ENCODE measurements at places on chromosomes 6 and 20.
A peak's percentile ranks its signal among the peaks of the same experiment; 100 is the strongest.

DNA sequence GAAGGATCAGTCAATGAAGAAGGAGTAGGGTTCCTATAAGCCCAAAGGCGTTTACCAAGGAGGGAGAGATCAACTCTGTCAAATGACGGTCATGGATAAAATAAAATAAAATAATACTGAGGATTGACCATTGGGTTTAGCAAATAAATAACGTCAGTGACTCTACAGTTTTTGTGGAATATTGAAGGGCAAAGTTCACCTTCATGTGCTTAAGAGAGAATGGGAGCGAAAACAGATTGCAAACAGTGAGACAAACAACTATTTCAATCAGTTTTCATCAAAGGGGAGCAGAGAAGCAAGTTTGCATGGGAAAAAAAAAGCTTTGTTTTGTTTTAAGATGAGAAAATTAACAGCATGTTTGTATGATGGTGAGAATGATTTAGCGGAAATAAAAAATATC lies 17.6 kb upstream of the NT5DC1 start:
- no peak for DNase-seq

DNA sequence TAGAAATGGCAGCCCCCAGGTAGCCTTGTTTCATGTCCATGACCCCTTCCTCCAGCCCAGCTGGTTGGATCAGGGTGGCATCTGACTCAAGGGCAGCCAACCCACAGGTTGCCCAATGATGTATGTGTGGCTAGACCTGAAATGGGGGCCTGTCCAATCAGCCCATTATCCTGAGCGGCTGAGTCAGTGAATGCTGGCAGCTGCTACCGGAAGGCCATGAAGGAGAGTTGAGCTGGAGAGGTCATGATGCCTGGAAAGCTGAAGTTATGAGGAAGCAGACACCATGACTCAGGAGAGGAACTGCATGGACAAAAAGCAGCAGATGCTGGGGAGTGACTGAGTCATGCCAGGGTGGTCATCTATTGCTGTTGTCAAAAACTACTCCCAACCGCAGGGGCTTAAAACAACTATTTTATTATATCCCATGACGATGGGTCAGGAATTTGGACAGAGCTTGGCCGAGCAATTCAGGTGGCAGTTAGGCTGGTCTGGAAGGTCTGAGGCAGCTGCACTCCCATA lies 67.3 kb downstream of the MDGA1 start:
- no peak for DNase-seq

GRCh38 chr6:162821102-162821501 lies 93.3 kb downstream of the PACRG start:
- no peak for DNase-seq

DNA sequence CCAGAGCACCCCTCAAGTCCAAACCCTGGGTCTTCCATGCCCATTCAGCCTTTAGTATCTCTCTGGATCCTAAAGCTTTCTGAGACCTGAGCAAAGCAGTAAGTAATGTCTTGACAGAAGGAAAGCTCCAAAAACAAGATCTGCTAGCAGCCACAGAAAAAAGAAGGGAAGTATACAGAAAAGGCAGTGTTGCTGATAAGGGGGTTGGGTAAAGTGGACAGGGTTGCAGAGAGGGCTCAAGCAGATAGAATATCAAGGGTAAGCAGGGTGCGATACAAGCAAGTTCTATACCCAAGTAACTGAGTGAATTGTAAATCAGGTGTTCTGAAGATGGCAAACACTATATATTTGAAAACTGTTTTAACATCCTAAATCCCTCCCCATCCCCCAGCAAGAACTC lies 113.4 kb upstream of the CARMIL1 start:
- DNase-seq: no peak

- no peak for DNase-seq
Measured at GRCh38 chr6:54291738-54292137, 16.5 kb upstream of the TINAG start.

GRCh38 chr6:3754776-3755175 lies 3.3 kb upstream of the PXDC1 start:
- no peak for DNase-seq

GRCh38 chr6:151387175-151387970 lies 4.0 kb downstream of the ZBTB2 start:
- DNase-seq: no peak

DNA sequence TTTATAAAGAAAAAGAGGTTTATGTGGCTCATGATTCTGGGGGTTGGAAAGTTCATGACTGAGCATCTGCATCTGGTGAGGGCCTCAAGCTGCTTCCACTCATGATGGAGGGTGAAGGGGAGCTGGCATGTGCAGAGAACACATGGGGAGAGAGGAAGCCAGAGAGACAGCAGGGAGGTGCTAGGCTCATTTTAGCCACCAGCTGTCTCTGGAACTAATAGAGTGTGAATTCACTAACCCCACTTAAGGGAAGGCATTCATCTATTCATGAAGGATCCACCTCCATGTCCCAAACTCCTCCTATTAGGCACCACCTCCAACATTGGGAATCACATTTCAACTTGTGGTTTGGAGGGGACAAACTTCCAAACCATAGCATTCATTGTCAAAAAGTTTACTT lies 137.3 kb upstream of the PMEPA1 start:
- no peak for DNase-seq

- no peak for DNase-seq
Measured at GRCh38 chr20:48759631-48760245, 68.1 kb downstream of the PREX1 start.

DNA sequence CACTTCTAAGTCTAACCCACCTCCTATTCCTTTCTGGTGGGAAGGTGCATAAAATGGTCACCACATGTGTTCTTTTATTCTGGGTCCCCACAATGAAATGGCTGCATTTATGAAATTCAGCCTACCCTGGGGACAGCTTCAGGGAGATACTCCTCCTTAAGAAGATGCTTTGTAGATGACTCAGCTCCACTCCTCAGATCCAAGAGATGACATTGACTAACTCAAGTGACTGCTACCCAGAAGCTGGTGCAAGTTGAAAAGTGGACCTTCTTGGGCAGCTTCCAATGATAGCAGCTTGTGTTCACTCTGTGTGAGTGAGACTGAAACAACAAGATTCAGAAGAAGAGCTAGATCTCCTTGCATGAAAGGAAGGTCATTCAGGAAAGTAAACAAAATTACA lies 113.4 kb downstream of the SCP2D1 start:
- DNase-seq: no peak

- DNase-seq: no peak
Measured at GRCh38 chr6:13398069-13398381, 69.7 kb upstream of the TBC1D7 start.

- no peak for DNase-seq
Measured at GRCh38 chr6:49004801-49005200, 458.3 kb downstream of the MMUT start.

GRCh38 chr6:126063512-126064146 lies 77.3 kb downstream of the TRMT11 start:
- no peak for DNase-seq

DNA sequence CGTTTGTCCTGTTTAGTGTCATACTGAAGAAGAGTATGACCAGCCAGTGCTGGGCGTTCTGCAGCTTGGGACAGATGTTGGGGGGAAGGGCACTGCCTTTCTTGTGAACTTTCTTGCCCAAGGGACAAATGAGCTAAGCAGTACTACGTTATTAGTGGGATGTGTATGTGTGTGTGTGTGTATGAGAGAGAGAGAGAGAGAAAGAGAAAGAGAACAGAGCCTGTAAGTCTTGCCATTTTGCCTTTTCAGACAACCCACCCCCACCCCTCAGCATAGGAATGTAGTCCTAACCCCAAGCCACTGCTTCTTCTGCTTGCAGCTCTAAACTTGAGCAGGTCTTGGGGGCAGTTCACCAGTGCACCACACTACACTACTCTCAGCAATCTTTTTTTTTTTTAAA lies 45.5 kb downstream of the E2F3 start:
- no peak for DNase-seq

DNA sequence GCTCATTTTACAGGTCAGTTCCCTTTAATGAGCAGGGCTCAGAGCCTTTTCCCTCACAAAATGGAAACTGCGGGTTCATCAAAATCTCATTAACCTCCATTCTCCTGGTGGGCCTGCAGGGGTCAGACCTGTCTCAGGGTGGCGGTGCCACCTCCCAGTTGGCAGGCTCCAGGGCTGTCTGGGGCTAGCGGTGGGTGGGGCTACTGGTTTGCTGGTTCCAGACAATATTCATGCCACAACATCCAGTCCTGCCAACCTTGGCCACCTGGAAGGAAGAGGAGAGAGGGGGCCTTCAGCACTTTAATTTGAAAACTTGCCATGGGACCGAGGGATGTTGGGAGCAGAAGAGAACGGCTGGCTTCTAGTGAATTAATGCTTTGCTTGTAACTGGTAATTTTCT lies 41.9 kb upstream of the CTNNBL1 start:
- peak; percentile 48 for DNase-seq

DNA sequence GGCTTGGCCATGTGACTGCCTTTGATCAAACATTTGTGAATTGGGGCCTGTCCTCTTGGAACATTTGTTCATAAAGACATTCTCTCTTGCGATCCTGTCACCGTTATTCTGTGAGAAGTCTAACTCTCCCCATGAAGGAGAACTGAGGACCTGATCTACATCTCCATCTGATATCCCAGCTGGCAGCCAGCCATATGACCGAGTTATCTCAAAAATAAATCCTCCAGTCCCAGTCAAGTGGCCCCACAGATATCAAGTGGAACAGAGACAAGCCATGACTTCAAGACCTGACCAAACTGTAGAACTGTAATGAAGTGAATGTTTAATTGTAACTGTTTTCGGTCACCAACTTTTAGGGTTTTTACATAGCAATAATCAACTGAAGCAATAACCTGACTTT lies 25.7 kb downstream of the SNX3 start:
- no peak for DNase-seq

- no peak for DNase-seq
Measured at GRCh38 chr6:37557645-37558114, 58.0 kb upstream of the CCDC167 start.

DNA sequence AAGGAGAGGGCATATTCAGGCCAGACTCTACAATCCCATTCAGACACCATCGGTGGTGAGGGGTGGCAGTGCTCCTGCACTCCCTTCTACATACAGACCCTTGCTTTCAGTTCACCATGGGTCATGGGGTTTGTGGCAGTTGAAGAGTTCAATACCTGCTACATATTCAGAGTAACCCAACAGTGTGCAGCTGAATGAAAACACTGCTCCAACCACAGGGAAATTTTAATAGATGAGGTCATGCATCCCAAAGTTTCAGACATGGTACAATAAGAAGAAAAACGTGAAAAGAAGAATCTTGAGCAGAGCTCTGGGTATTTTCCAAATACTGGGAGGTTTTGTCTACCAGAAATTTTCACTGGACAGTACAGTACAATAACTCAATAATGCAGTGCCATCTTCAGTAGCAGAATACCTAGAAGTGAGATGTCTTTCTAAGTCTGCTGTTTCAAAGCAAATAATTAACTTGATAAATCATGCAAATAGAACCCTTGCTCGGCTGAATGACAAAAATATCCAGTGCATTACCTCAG lies 162.1 kb downstream of the PTPRK start:
- DNase-seq: no peak

- DNase-seq: no peak
Measured at GRCh38 chr6:92748131-92748530, 671.2 kb downstream of the EPHA7 start.
